ENCODE measurements at places on chromosomes 3 and 15. TPM values are rescaled to one million over a fixed set of nuclear protein-coding genes. Genes with fewer than 3 reads are reported as not detected.

Gene RASGRF1
- not detected for total RNA-seq

DNA sequence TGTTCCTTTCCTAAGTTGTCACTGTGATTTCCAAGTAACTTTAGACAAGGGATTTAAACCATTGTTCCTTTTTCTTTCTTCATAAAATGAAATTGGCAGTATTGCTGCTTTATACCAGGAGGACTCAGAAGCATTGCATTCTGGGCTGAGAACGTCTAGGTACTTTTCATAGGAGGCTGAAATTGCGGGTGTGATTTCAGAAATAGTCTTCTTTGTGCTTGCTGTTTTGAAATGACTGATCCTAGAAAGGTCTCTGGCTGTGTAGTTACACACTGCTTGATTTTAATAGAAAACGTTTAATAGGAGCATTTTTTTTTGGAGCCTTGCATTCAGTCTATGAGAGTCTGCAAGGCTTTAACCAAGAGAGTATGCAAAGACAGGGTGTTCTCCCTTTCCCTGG, 56.3 kb downstream of the PPM1L start:
- DNase-seq, result no peak

Gene SLC24A5
- not detected for total RNA-seq

- no peak for DNase-seq
These were observed 50.2 kb upstream of the CCR4 start for GRCh38 chr3:32901005-32901932.

Gene ROPN1
- not detected for total RNA-seq

GRCh38 chr3:194522579-194523046, 35.8 kb upstream of the ATP13A3 start:
- no peak for DNase-seq

Data from natural killer cell (primary cell).